EH (cell line): ENCODE measurements at places on chromosomes 1 and 21.

GRCh38 chr1:223732993-223733798 lies 20.9 kb downstream of the CAPN2 start:
- peak; percentile 45 for DNase-seq

DNA sequence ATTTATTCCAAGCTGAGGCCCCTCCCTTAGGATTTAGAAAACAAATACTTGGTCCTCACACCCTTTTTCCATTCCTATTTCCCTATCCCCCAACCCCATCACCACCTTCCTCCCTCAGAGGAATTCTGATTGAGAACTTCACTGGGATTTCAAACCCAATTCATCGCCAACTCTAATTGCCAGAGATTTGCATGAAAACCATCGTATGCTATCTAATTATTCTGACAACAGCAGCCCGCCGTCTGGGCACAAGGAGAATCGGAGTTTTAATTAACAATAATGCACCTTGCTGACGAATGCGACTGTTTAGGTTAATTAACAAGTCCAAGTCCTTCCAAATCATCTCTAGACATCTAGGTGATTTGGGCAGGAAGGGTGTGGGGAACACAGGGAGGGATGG lies 4.4 kb downstream of the ACKR1 start:
- DNase-seq: no peak

GRCh38 chr1:102472520-102472919 lies 475.8 kb upstream of the OLFM3 start:
- DNase-seq: no peak

DNA sequence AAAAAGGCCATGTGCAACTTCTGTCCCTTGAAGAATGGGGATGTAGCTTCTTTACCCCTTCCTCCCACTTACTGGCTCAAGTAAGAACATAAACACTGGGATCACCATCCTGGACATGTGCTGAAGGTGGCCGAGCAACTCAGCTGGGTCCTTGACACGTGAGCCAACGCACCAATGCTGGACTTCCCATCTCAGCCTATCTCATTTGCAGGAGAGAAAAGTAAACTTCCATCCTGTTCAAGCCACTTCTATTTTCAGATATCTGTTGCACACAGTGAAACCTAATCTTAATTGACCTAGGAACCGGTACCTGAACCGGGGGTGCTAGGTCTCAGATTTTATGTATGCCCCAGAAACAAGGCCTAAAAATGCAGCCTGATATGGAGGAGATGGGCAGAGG lies 75.3 kb downstream of the HLCS start:
- DNase-seq: no peak

GRCh38 chr1:234608911-234609690 lies 877 bp downstream of the IRF2BP2 start:
- DNase-seq: no peak

DNA sequence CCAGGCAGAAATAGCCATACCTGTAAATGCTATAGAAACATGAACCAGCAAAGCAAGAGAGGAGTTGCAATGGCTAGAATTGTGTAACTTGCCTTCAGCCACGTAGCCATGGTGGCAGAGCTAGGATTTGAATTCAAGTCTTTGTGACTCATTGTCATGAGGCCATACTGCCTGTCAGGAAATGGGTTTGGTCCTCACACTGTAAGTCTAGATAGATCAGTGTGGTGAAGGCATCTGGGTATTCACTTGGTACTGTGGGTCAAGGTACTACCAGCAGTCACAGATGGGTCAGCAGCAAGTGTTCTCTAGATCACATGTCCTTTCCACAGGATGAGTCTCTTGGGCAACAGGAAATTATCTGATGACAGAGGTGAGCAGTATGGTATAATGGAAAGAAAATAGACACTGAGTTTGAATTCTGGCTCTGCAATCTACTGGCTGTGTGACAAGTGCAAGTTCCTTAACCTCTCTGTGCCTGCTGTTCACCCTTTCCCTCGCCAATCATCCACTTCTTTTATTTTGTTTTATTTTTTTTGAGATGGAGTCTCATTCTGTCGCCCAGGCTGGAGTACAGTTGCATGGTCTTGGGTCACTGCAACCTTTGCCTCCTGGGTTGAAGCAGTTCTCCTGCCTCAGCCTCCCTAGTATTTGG lies 36.9 kb downstream of the FGGY start:
- no peak for DNase-seq

DNA sequence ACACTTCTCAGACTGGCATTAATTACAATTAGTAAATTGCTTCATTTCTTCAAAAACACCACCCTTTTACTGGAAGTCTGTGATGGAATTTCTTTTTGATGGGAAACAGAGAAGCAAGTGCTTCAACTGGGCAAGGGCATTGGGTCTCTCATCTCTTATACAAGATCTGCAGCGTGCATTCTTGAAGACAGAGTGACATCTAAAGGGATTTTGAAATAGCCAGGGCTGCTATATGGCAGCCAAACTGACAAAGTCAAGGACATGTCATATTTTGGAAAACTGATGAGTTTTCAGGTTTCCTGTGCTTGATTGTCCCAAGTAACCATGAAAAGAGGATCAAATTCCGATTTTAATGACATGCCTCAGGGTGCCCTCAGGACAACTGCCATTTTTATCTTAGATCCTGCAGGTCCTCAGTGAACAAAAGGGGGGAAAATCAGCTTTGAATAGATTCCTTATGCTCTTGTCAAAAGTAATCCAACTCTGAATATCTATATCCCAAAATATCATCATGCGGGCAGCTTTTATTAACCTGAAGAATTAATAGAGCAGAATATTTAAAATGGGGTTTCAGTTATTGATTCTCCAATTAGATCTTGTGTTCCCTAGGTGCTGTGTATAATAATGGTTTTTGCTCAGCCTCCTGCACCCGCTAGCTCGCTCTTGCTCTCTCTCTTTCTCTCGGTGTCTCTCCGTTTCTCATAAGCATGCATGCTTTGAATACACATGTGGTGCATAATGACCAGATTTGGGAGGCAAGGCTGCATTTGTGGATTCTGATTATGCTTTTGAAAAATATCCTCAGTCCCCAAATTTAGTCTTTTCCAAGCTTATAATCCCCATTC lies 221.8 kb downstream of the TTLL7 start:
- DNase-seq: no peak

DNA sequence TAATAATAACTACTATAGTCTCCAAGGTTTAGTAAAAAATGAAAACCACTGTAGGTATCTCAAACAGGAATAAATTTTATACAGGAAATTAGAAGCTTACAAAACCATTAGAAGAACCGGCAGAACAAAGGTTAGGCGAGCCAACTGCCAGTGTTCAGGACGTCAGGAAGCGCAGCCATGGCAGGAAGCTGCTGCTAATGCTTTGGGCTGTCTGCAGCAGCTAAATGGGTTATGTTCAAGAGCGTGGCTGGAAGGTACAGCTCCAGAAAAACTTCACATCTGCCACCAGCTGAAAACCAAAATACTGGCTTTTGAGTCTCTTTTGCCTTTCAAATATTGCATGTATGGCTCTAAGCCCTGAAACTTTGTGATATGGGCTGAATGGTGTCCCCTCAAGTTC lies 35.7 kb upstream of the MYSM1 start:
- DNase-seq: no peak

DNA sequence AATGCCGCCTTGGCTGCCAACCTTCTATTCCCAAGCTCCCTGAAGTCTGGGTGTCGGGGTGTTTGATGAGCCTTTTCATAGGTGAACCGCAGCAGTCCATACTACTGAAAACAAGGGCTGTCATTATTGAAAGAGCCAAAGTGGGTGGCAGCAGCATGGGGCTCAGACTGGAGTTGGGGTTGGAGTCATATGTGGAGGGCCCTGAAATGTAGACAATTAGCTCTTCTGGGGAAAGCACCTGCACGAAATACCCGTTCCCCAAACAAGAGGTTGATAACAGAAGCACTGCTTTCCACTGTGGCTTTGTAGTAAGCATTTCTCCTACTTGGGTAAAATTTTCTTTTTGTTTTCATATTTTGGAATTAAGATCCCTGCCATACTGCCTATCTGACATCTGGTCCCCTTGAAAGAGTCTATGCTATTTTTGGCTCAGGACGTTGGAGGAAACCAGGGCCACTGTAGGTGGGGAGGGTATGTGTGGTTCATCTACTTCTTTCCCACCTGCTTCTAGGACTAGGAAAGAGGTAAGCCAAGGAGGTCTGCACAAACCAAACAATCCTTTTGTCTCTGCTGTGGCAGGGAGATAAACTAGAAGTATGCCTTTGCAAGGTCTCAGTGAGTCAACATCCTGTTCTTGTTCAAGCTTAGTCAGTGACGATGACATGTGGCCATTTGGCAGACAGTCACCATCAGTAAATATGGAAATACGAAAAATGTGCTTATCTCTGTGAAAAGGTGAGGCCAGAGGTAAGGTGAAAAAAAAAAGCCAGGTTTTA lies 197.0 kb upstream of the UBE2U start:
- DNase-seq: peak; percentile 56

DNA sequence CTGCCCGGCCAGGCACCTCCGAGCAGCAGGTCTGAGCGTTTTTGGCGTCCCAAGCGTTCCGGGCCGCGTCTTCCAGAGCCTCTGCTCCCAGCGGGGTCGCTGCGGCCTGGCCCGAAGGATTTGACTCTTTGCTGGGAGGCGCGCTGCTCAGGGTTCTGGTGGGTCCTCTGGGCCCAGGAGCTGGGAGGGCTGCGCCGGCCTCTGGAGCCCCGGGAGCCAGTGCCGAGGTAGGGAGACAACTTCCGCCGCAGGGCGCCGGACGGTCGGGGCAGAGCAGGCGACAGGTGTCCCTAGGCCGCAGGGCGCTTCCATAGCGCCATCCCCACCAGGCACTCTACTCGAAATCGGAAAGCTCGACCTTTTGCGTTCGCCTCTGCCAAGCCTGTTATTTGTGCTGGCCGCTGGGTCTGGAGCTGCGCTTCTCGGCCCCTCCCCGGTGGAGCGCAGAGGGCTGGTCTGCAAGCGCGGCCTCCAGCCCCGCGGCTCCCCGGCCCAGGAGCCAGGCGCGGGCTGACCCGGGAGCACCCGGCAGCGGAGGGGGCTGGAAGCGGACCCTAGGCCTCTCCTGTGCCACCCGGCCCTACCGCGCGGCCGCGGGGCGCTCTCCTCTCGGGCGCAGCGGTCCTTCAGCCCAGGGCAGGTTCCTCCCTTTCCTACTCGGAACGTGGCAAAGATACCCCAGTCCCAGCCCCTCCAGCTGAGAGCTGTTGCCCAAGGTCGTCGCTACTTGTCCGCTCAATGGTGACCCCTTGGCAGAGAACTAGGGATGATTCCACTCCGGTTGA lies 2.2 kb downstream of the SIM2 start:
- no peak for DNase-seq

DNA sequence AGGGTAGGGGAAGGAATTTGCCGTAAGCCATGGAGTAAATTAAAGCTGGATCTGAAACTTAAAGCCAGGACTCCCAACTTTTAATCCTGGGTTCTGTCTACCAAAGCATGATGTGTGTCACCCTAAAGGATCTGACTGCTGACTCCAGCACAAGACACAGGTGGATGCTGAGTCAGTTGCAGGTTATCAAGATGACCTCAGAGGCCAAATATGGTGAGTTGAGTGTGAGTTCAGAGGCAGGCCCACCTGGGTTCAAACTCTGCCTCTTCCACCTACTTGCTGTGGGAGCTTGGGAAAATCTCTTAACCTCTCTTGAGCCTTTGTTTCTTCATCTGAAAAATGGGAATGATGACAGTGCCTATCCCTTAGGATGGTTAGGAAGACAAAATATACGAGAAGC lies 16.7 kb upstream of the LDLRAP1 start:
- DNase-seq: no peak

DNA sequence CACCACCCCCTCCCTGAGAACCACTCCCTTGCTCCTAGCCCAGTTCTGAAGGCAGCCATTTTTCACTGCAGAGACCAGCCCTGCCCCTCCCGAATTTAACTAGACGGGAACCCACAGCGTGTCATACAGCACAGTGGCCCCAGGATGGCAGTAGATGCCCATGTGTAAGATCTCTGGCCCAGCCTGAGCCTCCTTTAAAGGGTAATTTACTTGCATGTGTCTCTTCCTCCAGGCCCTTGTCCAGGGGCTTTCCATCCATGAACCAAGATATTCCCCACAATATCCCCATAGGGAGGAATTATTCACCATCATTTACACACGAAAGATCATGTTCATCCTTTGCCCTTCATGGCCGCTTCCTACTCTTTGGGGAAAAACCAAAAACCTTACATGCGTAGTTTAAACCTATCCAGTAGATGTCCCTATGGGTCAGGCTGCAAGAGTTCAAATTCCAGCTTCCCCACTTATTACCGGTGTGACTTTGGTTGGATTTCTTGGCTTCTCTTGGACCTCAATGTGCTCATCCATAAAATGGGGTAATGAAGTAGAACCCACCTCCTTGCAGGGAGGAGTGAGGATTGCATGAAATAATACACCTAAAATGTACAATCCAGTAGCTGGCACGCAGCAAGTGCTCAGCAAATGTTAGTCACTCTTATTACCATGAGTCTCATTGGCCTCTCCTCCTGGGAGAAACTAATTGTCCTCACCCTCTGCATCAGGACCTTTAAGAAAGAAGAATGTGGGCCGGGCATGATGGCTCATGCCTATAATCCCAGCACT lies 4.0 kb upstream of the LACTBL1 start:
- DNase-seq: peak; percentile 86

DNA sequence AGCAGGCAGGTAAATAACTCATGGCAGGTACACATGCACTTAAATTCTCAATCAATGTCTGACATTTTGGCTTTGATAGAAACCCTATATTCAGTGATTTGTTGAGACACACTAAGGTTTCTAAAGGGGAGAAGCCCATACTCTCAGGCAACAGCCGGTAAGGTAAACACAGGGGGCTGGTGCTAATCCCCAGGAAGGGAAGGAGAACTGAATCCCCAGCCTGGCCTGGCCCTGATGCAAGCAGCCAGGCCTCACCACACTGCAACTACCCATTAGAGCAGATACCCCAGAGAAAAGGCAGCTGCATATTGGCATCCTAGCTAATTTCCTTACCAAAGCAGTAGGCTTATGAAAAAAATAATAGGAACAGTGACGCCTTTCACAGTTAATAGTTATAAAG lies 116.5 kb upstream of the LRRC7 start:
- DNase-seq: no peak

DNA sequence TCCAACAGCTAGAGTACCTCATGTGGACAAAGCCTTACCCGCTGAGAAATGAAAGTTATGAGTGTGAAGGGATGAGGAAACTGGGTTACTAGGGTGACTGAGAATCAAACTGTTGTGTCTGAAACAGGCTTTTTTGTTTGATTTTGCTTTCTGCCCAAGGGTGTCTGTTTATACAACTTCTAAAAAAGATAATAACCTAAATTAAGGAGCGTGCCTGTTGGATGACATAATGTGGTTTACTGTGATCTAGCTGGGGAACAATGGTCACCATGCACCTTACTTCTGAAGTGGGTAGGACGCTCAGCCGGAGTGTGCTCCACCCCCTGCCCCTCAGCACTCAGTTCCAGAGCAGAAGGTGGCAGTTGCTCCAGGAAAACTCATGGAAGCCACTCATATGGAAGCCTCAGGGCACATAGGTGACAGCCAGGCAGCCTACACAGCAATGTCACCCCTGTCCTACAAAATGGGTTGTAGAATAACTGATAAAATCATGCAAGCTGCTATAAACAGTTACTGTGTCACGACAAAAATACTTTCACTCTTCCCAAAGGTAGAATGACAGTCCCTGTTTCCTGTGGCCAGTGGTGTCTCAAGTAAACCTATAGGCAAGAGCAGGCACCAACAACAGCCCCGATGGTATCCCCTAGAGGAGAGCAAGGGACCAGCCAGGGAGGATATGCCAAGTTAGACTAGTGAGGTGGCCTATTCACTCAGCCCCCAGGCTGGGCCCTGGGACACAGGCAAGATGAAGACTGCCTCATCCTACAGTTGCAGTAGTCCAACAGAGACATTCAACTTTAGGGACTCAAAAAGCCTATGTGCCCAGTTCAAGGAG lies 29.3 kb downstream of the SIPA1L2 start:
- DNase-seq: peak; percentile 42
